Right ventricle myocardium inferior (tissue), 1 donor: ENCODE measurements at places on chromosomes 1 and 21.

GRCh38 chr1:93715529-93716126 lies 34.0 kb upstream of the BCAR3 start:
- DNase-seq = no peak

DNA sequence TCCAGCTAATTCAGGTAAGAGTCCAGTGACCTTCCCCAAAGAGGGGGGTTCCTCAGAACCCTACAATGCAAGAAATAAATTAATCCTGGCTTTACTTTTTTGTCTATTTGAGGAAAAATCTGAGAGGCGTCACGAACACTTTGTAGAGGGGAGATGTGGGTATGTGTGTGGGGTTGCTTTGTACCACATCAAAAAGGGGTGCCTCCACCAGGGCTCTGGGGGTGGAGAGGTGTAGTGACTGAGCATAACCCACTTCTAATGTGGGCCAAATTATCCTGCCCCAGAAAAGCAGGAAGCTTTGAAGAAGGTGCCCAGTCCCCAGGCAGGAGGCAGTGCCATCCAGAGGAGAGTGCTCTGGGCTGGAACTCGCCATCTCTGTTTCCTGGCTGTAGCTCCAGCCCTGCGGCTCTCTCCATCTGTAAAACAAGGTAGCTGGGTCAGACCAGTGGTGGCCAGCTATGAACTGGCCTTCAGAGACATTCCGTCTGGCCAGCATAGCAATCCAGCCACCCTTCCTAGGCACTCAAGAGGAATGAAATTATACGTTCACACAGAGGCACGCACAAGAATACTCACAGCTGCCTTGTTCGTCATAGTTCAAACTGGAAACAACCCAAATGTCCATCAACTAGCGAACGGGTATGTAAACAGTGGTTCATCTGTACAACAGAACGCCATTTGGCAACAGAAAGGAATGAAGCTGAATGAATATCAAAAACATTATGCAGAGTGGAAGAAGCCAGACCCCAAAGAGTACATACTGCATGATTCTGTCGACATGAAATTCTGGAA lies 45.4 kb upstream of the TNFRSF1B start:
- DNase-seq = peak; percentile 16

DNA sequence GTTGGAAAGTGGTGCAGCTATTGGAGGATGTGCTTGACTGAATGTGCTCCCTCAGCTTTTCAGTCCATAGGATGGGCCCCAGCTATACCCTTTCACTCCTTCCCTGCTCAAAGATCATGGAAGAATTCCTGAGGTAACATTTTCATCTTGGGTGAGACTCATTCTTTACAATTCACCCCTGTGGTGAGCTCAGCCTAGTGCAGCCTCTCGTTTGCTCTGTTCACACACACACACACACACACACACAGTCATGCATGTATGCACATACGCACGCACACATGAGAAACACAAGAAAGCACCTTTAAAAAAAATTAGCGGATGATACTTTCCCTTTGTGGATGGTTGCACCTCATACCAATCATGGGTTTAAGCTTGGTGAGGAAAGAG lies 25.8 kb downstream of the CCN1 start:
- DNase-seq = no peak

DNA sequence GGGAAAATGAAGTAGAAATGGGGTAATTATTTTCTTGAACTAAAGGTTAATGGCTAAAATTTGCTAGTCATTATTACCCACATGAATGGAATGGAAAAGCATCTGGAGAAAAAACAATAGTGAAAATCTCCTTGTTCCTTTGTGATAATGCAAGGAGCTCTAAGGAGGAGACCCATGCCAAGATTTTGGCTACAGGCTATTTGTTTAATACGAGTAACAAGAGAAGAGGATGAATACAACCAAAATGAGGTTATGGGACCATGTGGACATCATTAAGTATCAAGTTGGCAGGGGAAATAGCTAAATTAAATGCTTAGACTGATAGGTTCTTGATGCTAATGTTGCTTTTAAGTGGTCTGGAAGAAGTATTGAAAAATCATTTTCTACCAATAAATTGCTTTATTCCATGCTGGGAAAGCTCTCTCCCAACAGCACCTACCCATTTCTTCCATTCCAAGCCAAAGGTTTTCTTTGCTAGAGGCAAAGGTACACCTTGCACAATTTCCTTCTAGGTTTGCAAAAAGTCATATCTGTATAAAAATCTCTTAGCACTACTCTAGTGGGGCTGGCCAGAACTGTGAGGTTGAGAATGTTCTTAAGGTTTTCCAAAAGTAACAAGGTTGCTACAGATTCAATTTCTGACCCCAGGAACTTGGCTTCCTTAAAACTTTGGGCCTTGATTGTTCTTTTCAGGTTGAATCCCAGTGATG lies 100.2 kb downstream of the SMYD2 start:
- no peak for DNase-seq

DNA sequence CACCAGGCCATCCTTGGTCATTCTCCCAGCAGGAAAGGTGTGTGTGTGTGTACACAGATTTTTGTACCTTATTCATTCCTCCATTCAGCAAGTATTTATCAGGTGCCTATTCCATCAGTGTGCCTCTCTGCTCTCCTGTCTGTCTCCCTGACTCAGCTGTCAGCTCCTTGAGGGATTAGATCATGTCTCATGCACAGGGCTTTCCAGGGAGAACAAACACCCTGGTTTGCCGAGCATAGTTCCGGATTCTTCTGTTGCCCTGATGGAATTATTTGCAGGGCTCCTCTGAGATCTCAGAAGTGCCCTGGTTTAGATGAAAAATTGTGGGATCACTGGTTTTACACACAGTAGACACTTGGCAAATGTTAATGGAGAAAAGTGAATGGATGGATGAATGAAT lies 8.1 kb upstream of the SDHB start:
- DNase-seq = no peak

GRCh38 chr1:201253906-201254624 lies 29.2 kb upstream of the PKP1 start:
- DNase-seq = no peak

DNA sequence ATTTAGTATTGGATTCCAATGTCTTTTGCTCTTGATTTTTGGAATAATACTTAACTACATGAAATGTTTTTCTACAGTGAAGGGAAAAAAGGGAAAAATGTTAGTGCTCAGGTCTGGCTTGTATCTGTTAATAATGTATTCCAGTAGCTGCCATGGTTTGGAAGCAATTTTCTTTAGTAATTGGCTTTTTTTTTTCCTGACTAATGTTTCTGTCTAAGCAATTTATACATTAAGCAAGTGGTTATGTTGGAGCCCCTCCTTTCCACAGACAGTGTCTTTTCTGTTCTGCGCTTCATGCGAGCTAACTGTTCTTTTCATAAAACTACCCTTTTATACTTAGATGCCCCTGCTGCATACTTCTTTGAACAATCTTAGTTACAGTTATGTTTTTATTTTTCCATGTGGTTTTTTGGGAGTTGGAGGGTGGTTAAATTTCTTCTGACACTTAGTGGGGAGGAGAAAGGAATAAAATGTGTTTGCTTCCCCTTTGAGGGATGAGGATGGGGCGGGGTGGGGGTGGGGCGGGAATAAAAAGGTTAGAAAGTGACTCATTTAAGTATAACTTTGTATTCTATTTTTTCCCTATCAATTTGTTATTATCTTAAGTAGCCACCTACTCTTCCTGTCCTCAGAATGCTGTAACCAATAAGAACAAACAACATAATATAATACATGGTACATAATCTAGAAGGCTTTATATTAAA lies 83.1 kb downstream of the CLIC4 start:
- DNase-seq = no peak

DNA sequence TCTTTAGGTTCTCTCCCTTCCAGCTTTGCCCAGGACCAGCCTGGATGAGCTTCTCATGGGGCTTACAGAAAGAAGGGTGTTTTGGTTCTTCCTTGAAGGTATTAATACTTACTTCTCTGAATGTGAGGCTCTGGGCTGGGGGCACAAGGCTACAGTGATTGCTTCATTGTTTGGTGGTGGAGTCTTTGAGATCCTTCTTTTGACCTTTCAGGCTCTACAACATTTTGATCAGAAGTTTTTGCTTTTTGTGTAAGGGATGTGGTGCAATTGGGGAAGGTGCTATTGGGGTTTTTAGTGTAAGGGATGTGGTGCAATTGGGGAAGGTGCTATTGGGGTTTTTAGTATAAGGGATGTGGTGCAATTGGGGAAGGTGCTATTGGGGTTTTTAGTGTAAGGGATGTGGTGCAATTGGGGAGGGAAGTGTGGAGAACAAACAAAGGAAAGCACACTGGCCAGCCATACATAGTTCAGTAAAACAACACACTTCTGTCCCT lies 103.6 kb upstream of the IVNS1ABP start:
- peak; percentile 61 for DNase-seq
